ENCODE measurements at places on chromosomes 3 and 15.
A peak's percentile ranks its signal among the peaks of the same experiment; 100 is the strongest.

DNA sequence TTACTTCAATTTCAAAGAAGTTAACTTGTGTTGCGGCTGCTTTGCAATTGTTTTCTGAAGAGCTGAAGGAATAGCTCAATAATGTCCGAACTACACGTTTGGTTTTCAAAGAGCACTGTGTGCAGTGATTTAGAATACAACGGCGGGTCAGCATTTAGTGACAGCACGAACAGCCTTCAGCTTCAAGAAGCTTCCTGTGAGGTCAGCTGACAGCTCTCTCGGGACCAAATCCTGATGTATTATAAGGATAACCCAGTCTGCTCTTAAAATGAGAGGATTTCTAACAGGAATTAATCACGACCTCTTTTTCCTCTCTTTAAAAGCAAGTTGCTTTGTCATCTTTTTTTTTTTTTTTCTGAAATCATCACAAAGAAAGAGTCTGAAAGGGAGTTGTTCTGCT lies 97.9 kb upstream of the UNC13C start:
- DNase-seq: no peak

GRCh38 chr15:95019907-95020306 lies 788.5 kb downstream of the MCTP2 start:
- no peak for DNase-seq

GRCh38 chr15:42080186-42080918 lies 14.0 kb downstream of the PLA2G4D start:
- DNase-seq: no peak

GRCh38 chr3:141316851-141317250 lies 51.5 kb upstream of the ZBTB38 start:
- DNase-seq: no peak

DNA sequence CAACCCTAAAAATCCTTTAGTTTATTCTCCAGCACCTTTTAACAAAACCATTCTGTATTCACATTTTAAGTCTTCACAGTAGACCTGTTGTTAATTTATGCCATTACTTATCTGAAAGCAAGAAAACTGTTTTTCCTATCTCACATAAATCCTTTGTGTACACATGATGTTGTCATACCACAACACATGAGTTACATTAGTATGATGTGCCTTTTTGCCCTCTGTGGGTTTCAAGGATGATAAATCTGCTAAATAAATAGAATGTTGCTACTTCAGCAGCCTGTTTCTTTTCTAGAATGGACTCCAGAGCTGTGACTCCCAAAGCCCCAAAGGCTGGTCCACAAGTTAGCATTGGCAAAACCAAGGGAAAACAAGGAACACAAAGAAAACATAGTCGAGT lies 151.6 kb downstream of the SERPINI1 start:
- DNase-seq: peak; percentile 39

DNA sequence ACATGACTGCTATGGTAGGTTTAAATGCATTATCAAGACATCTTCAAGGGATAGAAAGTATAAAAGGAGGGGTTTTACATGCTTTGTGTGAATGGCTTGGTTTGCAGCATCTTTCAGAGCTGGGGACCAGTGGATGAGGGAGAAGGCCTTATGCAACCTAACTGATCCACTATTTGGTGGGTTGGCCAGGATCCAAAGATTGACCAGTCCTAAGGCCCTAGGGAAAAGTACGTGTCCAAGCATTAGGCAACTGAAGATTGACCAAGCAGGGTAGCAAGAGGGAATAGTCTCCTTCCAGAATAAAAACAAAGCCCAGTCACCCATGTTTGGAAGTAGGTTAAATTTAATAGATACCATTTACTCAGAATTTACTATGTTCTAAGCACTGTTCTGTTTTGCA lies 509.3 kb downstream of the EPHB1 start:
- peak; percentile 3 for DNase-seq

GRCh38 chr15:67834581-67835296 lies 5.1 kb downstream of the RNU6-1 start:
- DNase-seq: no peak

- DNase-seq: no peak
These were observed 66.5 kb upstream of the DAZL start for GRCh38 chr3:16671690-16672089.

GRCh38 chr15:71526060-71526820 lies 284.1 kb upstream of the NR2E3 start:
- DNase-seq: peak; percentile 48

DNA sequence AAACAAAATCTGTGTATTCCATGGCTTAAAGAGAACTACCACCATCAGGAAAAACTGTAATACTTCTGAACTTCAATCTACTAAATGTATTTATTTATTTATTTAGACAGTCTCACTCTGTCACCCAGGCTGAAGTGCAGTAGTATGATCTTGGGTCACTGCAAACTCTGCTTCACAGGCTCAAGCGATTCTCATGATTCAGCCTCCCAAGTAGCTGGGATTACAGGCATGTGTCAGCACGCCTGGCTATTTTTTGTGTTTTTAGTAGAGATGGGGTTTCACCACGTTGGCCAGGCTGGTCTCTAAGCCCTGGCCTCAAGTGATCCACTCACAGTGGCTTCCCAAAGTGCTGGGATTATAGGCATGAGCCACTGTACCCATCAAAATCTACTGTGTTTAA lies 202.3 kb upstream of the POU1F1 start:
- DNase-seq: no peak

DNA sequence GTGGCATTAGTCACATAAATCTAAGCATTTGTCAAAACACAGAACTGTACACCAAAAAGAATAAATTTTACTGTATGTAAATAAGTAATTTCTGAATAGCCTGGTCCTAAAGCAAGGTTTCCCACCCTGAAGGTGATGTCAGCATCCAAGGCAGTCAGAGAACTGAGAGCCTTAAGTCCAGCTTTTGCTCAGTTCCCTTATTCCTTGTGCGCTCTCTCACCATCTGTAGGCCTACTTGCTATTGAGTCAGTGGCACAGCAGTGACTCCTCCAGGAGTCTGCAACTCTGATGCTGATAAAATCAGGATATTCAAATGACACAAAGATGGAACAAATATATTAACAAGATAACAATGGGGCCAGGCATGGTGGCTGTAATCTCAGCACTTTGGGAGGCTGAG lies 22.3 kb downstream of the VPS39 start:
- DNase-seq: no peak
